ENCODE measurements at places on chromosomes 11 and 22.

DNA sequence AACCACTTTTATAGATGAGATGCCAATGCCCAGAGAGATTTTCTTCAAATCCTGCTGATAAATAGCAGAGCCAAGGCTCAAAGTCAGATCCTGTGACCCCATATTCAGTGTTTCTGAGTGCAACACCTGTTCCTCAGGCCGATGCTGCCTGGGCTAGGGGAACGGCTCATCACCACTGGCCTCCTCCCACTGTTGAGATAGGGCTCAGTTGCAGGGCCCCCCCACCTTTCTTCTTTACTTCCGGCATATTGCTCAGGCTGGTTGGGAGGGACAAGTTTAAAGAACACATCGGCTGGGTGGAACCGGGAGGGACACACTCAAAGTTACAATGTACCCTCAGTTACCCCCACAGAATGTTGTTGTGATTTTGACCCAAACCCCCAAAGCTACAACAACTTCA, 88.3 kb upstream of the CRTAM start:
- no peak for DNase-seq

DNA sequence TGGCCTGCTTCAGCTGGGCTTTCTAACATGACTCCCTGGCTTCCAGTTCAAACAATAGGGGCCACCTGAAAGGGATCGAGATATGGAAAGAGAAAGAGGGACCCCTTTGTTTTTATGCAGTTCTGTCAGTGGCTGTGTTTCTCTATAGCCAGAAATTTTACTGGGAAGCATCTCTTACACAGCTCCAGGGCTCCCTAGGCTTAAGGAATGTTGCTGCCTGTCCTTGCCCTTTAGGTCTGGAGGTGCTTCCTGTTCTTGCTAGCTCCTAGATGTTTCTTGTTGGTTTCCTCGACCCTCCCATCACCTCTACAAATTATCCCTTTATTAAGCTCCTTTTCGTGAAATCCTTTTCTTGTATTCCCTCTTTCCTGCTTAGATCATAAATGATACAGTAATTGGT, 21.8 kb upstream of the OR56A1 start:
- DNase-seq, result no peak

GRCh38 chr22:49119551-49119952, 708.1 kb downstream of the BRD1 start:
- peak; percentile 56 for DNase-seq

GRCh38 chr11:36002196-36002595, 58.3 kb downstream of the LDLRAD3 start:
- no peak for DNase-seq

DNA sequence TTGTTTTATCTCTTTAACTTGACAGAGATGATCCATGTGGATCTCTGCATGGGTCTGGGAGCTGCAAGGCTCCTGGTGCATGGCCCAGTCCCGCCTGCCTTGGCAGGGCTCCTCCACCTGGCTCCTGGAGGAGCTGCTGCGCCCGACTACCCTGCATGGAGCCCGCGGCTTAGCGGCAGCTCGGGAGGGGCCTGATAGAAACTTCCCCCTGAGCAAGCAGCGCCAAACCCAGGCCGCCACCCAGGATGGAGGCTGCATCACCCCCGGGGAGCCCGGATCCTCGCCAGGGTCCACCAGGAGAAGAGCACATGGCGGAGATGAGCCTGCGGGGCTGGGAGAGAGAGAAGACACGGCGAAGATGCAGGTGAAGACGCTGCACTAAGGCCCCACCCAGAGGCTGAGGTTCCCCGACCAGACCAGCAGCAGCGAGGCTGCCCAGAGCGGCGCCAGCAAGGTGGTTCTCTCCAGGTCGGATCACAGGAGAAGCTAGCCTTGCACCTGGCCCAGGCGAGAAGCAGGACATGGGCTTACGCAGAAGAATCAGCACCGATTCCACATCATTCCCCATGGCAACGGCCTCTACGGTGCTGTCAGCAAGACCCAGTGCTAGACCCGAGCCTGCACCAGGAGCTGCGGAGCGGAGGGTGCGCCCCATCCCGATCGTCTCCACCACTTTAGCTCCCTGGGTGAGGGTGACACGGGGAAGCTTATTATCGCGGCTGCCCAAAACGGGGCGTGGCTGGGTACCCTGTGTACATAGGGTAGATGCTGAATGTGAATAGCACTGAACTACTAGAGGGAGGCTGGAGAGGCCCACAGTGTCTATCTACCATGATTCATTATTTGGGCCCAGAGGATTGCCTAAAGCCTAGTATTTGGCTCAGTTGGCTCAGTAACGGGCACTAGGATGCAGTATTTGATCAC, 41.3 kb upstream of the VPREB1 start:
- DNase-seq, result no peak

DNA sequence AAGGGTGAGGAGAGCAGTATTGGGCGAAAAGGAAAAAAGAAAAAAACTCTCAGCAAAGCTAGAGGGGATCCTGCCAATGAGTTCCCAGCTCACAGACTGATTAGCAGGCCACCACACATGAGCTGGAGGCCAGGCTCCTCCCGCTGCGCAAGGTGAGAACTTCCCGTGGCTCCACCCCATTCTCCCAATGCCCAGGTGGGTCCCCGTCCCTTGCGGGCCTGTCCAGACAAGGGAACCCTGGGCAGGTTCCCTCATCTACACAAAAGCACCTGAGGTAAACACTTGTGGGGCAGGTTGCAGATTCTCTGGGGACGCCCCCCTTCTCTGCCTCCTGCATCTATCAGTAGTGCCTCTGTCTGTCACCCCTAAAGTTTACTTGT, 46.5 kb downstream of the CDPF1 start:
- DNase-seq, result no peak

- DNase-seq, result no peak
Measured at GRCh38 chr11:21912285-21912684, 280.6 kb upstream of the ANO5 start.

DNA sequence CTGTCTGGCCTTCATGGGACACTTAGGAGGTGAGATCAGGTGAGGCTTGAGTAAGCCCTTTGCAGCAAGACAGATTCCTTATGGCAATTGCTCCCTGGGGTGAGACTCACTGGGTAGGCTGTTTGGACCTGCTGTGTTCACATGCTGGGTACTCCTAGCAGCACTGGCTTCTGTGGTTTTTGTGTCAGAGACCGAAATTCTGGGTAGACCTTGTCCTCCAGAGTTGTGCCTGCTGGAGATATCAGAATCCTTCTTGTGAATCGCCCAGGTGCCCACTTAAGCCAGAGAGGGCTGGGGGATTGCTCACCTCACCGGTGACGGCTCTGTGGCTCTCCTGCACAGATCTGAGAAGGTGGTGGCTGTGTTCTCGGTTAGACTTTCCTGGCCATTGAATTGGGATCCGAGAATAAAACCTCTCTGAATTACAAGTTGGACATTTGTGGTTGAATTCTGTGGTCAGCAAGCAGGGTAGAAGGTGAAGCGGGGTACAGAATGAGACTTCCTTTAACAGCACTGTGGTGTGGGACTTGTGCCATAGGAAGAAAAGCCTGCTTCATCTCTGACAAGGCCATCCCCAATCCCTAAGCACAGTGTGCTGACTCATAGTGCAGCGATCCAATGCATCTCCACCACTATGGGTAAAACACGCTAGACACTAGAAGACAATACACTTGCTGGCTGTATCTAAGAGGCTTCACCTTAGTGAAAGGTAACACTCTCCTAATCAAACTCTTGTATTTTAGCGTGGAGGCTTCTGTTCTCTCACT, 52.5 kb upstream of the TTC12 start:
- DNase-seq, result peak; percentile 24

DNA sequence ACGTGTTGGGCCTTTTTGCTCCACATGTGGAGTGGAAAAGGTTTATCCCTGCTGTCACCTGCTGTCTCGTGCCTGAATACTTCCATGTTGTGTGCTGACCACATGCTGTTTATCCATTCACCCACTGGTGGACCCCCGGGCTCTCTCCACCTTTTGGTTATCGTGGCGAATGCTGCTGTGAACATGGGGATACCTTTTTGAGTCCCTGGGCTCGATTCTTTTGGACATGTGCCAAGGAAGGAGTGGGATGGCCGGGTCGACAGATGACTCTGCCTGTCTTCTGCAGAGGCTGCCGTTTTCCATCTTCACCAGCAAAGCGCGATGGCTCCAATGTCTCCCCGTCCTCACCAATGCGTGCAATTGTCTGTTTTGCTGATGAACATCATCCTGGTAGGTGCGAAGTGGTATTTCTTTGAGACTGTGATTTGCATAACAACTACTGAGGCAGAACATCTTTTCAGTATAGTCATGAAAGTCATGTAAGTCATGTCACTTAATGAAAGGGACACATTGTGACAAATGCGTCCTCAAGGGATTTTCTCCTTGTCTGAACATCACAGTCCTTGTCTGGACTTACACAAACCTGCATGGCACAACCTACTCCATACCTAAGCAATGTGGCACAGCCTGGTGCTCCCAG, 758.7 kb downstream of the BRD1 start:
- DNase-seq, result no peak

GRCh38 chr22:43481568-43482317, 69.9 kb downstream of the MPPED1 start:
- DNase-seq, result no peak

DNA sequence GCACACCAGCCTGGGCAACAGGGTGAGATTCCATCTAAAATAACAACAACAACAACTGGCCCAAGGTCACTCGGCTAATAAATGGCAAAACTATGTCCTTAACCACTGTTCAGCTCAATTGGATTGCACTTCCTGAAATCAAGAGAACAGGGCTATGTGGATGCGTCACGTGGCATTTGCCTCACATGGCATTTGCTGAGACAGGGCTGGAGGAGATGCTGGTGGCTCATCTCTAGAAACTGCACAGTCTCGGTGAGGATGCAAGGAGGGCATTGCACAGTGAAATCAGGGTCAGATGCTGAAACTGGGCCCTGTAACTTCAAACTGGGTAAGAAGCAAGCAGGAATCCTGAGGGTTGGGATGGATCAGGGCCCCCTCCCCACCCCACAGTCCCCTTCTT, 171.9 kb downstream of the BUD13 start:
- DNase-seq, result no peak

DNA sequence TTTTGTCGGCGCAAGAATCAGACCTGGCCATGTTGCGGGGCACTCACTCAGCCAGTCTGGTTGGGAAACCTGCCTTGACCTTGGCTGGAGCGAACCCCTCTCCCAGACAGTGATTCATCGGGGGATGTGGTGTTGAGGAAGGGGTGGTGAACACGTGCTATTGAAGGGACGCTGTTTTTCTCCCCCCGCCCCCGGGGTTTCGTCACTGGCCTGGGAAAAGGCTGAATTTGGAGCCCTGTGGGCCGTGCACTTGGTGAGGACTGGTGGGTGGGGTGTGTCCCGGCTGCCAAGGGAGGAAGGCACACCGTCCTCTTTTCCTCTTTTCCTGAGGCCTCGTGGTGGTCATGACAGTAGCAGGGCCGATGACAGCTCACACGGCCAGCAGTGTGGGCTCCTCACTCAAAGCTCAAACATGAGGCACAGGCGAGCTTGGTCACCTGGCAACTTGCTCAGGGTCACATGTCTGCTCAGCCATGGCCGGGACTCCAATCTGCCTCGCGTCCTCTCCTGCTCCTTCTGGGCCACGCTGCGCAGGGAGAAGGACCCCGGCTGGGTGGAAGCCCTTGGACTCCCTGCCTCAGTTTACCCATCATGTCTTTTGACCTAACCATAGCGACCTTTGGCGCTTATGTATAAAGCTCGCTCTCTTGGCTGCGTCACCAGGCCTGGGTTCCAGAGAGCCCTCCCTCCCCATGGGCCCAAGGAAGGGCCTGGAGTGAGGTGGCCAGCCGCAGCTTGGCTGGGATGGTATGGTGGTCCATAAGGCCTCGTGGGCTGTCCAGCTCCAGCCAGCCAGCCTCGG, 49.4 kb downstream of the SMIM38 start:
- no peak for DNase-seq

- DNase-seq, result peak; percentile 70
Measured at GRCh38 chr11:134228625-134229024, 4.2 kb downstream of the VPS26B start.

DNA sequence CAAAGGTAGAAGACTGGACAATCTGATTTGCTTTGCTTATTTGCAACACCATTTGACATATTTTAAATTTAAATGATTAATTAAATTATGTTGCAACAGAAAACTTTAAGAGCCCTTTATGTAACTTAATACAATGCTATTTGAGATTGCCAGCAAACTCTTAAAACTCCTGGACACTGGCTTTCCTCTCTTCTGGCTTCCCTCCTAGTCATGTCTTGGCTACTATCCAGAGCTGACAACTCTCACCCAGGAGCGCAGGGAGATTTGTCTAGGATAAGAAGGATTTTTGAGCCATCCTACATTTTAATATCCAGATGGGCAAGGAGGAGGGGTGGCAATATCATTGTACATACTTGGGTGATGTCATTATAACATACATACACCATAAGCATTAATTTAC, 134.3 kb downstream of the ELP4 start:
- DNase-seq, result peak; percentile 62

GRCh38 chr11:502288-503178, 4.5 kb downstream of the RNH1 start:
- DNase-seq, result no peak

DNA sequence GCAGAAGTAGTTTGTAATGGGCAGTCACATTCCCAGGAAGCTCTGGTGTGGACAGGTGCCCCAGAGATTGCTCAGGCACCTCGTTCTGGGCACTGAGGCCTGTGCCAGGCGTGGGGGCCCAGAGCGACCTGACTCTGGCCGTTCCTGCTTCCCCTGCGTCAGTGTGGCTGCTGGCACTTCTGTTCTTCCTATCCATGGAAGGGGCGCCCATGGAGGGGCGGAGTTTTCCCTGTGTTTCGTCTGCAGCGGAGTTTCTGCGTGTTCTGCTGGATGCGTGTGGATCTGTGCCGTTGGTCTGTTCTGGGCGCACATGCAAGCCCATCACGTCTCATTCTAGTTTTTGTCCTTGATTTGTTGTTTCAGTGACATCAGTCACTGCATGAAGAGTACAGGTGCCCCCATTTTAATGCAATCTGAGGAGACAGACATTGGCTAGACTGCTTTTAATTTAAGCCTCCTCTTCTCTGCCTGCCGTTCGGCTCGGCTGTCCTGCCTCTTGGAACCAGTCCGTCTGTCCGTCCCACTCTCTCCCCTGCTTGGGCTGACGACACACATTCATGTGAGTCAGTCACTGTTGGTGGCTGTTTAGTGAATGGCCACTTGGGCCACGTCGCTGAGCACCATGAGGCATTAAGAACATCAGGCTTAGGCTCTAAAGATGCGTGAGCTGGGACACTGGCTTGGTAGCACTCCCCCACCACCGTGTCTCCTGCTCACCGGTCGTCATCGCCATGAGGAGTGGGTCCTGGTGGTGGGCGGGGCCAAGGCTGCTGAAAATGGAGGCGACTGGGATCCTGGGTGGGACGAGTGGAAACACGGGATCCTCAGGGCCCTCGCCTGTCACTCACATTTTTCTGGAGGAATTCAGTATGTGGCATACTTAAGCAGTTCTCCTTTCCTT, 255.8 kb downstream of the TBC1D22A start:
- DNase-seq, result no peak

- DNase-seq, result no peak
Measured at GRCh38 chr11:33434294-33434693, 177.1 kb downstream of the HIPK3 start.

- no peak for DNase-seq
Measured at GRCh38 chr11:20762116-20762844, 92.9 kb downstream of the NELL1 start.

GRCh38 chr11:125295931-125296330, 131.4 kb downstream of the PKNOX2 start:
- no peak for DNase-seq

Data from fibroblast of skin of back (primary cell).